ENCODE measurements at places on chromosomes 6 and 20. TPM values are rescaled to one million over a fixed set of nuclear protein-coding genes. Genes with fewer than 3 reads are reported as not detected.

Gene RAE1
- total RNA-seq, result 20.2 TPM

Gene OR2B2
- not detected for total RNA-seq

DNA sequence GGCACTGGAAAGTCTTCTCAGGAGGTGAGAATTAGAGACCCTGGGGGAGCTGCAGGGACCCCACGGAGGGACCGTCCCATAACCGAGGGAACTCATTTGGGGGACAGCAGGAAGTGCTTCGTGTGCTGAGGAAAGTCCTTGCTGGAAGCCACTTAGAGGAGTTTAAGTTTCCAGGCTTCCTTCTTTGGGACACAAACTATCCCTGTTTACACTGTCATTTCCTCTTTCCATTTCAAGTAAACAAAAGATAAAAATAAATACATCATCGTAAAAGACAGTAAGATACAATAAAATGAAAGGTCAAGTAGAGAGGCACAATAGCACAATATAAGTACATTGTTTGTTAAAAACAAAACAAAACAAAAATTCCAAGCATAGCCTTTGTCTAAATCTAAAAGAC, 101.2 kb downstream of the TTLL2 start:
- no peak overlapping the region for H3K4me3 ChIP-seq
- H3K27me3 ChIP-seq, result no peaks in the 10 kb centered on the region
- H3K4me1 ChIP-seq, result no peaks in the 10 kb centered on the region

DNA sequence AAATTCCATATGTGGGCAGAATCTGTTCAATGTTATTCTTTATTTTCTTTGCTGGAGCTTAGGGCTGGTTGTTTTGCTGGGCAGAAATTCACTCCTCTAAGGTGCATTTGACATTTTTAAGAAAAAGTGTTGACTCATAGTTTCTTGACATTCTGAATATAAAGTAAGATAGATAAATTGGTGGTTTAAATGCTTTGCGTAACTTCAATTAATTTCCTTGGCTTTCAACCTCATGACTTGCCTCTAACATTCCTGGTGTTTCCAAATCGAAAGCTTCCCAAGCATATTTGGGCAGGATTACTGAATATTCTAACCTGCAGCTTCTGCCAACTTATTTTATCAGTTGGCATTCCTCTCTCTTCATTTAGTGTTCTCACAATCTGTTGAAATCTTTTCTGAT, 718.7 kb upstream of the ADGRB3 start:
- H3K27me3 ChIP-seq, result no peaks in the 10 kb centered on the region
- H3K4me3 ChIP-seq, result no peak overlapping the region
- DNase-seq, result no peak

GRCh38 chr6:127880429-127880828, 20.4 kb downstream of the THEMIS start:
- no peak for DNase-seq
- no peaks in the 10 kb centered on the region for H3K36me3 ChIP-seq
- no peak overlapping the region for H3K4me3 ChIP-seq
- no peaks in the 10 kb centered on the region for H3K4me1 ChIP-seq
- H3K27ac ChIP-seq, result no peak overlapping the region
- no peaks in the 10 kb centered on the region for H3K27me3 ChIP-seq

GRCh38 chr20:38728911-38729642, 4.8 kb downstream of the SLC32A1 start:
- H3K27ac ChIP-seq, result no peak overlapping the region
- no peak overlapping the region for H3K4me3 ChIP-seq
- DNase-seq, result no peak
- H3K36me3 ChIP-seq, result no peaks in the 10 kb centered on the region

DNA sequence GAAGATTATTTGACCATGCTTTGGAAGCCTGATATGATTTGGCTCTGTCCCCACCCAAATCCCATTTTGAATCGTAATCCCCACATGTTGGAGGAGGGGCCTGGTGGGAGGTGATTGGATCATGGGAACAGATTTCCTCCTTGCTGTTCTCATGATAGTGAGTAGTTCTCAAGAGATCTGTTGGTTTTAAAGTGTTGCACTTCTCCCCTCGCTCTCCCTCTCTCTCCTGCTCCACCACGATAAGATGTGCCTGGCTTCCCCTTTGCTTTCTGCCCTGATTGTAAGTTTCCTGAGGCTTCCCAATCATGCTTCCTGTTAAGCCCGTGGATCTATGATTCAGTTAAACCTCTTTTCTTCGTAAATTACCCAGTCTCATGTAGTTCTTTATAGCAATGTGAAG, 21.7 kb upstream of the FAM217A start:
- DNase-seq, result no peak
- no peaks in the 10 kb centered on the region for H3K4me1 ChIP-seq
- no peak overlapping the region for H3K27ac ChIP-seq
- no peaks in the 10 kb centered on the region for H3K36me3 ChIP-seq
- no peak overlapping the region for H3K4me3 ChIP-seq
- no peaks in the 10 kb centered on the region for H3K27me3 ChIP-seq

GRCh38 chr20:13430346-13431002, 208.3 kb downstream of the TASP1 start:
- no peak overlapping the region for H3K27ac ChIP-seq
- no peak overlapping the region for H3K4me3 ChIP-seq
- DNase-seq, result no peak
- H3K4me1 ChIP-seq, result no peaks in the 10 kb centered on the region

- DNase-seq, result no peak
- H3K27me3 ChIP-seq, result no peaks in the 10 kb centered on the region
- H3K4me1 ChIP-seq, result no peaks in the 10 kb centered on the region
- H3K4me3 ChIP-seq, result no peak overlapping the region
- no peaks in the 10 kb centered on the region for H3K36me3 ChIP-seq
Measured at GRCh38 chr6:145882121-145882531, 67.5 kb upstream of the FBXO30 start.

- H3K36me3 ChIP-seq, result no peaks in the 10 kb centered on the region
- no peaks in the 10 kb centered on the region for H3K27me3 ChIP-seq
- DNase-seq, result peak; percentile 54
- H3K4me1 ChIP-seq, result peaks cover 14% of the 10 kb centered on the region
- H3K4me3 ChIP-seq, result no peak overlapping the region
- H3K27ac ChIP-seq, result peak overlapping the region; percentile 27
Measured at GRCh38 chr6:45650524-45651135, 272.9 kb upstream of the SUPT3H start.

DNA sequence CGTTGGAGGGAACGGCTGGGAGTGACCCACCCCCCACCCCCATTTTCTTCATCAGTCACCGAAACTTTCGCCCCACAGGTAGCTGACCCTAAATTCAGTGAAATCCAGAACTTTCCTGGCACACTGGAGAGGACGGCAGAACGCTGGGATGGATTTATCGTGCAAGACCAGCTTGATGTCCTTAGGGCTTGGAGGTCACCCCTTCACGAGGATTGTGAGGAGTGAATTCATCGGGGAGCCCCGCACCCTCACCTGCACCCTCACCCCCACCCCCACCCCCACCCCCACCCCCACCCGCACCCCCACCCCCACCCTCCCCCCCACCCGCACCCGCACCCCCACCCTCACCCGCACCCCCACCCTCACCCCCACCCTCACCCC, 13.3 kb upstream of the TCFL5 start:
- peaks cover 10% of the 10 kb centered on the region for H3K4me1 ChIP-seq
- no peaks in the 10 kb centered on the region for H3K36me3 ChIP-seq
- H3K4me3 ChIP-seq, result no peak overlapping the region
- DNase-seq, result no peak
- no peaks in the 10 kb centered on the region for H3K27me3 ChIP-seq
- H3K27ac ChIP-seq, result no peak overlapping the region

- H3K27me3 ChIP-seq, result no peaks in the 10 kb centered on the region
- H3K4me3 ChIP-seq, result no peak overlapping the region
- no peak for DNase-seq
- H3K27ac ChIP-seq, result peak overlapping the region; percentile 14
- peaks cover 21% of the 10 kb centered on the region for H3K4me1 ChIP-seq
Measured at GRCh38 chr6:36852481-36853147, 13.4 kb upstream of the CPNE5 start.

All from thyroid gland (tissue), 4 donors.